Activated gamma-delta T cell (primary cell): ENCODE measurements at places on chromosomes 1 and 21.

DNA sequence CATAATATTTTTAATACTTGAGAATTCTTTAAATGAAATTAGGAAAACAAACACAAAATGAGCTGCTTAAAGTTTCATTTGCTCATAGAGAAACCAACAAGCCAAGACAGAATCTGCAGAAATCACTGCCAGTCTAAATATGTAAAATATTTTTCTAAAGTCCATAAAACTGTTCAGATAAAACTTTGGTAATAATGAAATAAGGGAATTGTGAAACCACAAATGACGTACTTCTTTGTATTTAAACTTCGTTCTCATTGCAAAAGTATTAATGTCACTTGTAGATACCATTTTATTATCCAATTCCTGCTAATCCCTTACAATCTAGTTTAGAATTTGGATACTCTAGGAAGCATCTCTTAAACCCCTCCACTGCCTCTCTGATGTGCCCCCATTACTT, 234.5 kb upstream of the NEGR1 start:
- DNase-seq: no peak

DNA sequence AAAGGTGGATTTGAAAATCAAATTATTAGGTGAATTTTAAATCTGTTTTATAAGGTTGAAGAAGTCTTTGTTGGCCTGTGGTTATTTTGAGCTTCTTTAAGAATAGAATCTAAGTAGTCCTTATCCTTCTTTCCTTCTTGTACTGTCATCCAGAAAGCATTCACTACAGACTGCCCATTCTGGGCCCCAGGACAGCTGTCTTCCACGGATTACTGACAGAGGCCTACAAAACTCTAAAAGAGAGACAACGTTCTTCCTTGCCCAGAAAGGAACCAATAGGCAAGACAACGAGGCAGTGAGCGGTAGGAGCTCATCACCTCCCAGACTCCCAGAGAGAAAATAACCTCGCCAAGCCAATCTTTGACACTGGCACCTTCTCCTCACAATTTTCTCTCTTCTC, 24.4 kb upstream of the PIGC start:
- DNase-seq: no peak

GRCh38 chr1:166999075-166999474, 10.0 kb downstream of the MAEL start:
- no peak for DNase-seq

GRCh38 chr1:37999430-38000232, 5.7 kb downstream of the FHL3 start:
- no peak for DNase-seq

DNA sequence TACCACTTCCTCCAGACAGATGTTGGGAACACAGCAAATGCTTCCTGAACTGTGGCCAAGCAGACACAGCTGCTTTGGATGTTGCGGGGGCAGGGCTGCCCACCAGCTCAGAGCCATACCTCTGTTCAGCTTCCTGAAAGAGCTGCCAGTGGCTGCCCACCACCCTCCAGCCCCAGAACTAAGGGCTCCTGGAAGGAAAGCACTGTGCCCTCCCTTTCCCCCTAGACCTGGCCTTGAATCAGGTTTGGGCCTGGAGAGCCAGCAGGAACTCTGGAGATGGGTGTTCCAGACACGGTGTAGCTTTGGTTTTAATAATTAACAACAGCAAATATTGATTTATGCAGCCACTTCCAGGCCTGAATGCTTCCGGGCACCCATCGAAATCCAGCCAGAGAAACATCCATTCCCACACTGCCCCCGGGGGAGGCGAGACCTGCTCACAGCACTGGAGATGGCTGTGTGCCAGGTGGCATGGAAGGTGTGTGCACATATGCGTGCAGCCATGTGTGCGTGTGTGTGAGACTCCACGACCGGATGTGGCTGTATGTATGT, 45.7 kb downstream of the RAP1GAP start:
- no peak for DNase-seq

- no peak for DNase-seq
Measured at GRCh38 chr1:225700164-225700821, 47.4 kb upstream of the ENAH start.

DNA sequence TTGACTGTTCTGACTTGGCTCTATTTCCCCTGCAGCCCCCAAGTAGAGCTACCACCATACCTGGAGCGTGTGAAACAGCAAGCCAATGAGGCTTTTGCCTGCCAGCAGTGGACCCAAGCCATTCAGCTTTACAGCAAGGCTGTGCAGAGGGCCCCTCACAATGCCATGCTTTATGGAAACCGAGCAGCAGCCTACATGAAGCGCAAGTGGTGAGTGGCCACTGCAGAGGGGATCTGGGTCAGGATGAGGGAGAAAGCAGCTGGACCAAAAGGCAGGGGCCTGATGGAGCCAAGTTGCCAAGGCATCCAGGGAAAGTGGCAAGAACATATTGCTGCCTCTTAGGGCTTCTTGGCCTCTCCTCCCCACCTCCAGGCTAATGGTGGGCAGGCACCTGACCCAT, 24.1 kb upstream of the TMEM222 start:
- no peak for DNase-seq

DNA sequence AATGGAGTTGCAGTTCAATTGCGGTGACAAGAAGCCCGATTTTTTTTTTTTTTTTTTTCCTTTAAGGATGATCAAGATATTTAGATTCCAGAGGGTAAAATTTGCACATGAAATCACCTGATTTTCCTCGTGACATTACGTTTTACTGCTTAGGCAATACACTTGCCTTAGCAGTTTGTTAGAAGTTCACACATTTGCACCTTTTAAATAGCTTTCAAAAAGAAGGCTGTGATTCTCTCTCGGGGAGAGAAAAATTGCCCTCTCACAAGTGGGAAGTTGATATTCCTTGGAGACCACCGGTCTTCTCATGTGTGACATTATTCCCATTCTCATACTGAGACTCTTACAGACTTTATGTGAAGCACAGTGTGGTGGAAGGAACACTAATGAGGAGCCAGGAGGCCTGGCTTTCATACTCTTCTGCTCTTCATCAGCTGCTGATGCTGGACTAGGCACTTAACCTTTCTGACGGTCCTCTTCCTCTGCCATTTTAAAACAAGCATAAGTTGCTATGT, 69.8 kb upstream of the HSPA13 start:
- DNase-seq: no peak
